ENCODE measurements at places on chromosomes 16 and 17. TPM values are rescaled to one million over a fixed set of nuclear protein-coding genes. Genes with fewer than 3 reads are reported as not detected.

Gene CSH1
- not detected for total RNA-seq

Gene OR1A1
- not detected for total RNA-seq

Gene CIITA
- 15.3 TPM for total RNA-seq

Gene MSLN
- 11.8 TPM for total RNA-seq

Gene C16orf46
- 2.8 TPM for total RNA-seq

Gene OR4D1
- total RNA-seq: not detected

Gene PRR15L
- 14.5 TPM for total RNA-seq

Gene CDH3
- 46.4 TPM for total RNA-seq

Gene TPSAB1
- 0.99 TPM for total RNA-seq

Gene C16orf87
- total RNA-seq: 11.6 TPM

Gene CACNG5
- total RNA-seq: 2.5 TPM

Gene KCNH4
- total RNA-seq: not detected

Gene CBFA2T3
- 4.4 TPM for total RNA-seq

Gene HIC1
- 97.9 TPM for total RNA-seq

Gene ABI3
- 5.5 TPM for total RNA-seq

Gene MYH1
- 1.5 TPM for total RNA-seq

Gene EPX
- total RNA-seq: 1.3 TPM

Gene PRCD
- total RNA-seq: 4.6 TPM

Gene VMO1
- total RNA-seq: 1.9 TPM

Gene ACE
- 21.4 TPM for total RNA-seq

Gene SEZ6
- total RNA-seq: 0.06 TPM

Gene TMC7
- total RNA-seq: 1.9 TPM

Gene DNAAF1
- total RNA-seq: 2.2 TPM

Gene KRTAP3-1
- not detected for total RNA-seq

Gene GSDMA
- total RNA-seq: not detected

Gene NCBP3
- 32.3 TPM for total RNA-seq

Gene TBC1D28
- total RNA-seq: not detected

Gene NRN1L
- total RNA-seq: 1.2 TPM

All from metanephros (tissue), 2 donors.